AG09309 (cell line): ENCODE measurements at places on chromosomes 11 and 22.

GRCh38 chr11:124791626-124792341, 8.4 kb downstream of the MSANTD2 start:
- no peak for DNase-seq

GRCh38 chr11:130677486-130678153, 229.2 kb downstream of the ADAMTS15 start:
- peak; percentile 82 for DNase-seq

GRCh38 chr22:50257041-50257440, 4.4 kb downstream of the MAPK12 start:
- DNase-seq: no peak

DNA sequence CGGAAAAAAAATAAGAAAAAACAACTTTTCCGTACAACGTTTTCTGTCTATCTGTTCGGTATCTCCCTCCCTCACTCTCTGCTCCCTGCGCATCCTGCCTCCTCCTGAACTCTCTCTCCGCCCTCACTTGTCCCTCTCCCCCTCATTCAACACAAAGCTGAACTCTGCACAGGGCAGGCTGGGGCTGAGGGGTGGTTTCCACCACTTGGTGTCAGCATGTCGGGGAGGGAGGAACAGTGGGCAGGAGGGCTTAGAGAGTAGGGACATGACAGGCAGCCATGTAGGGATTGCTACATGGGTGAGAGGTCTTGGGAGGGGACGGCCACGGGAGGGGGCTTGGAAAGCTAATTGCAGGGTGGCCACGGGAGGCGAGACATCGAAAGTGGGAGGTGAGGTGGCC, 17.6 kb downstream of the SLC22A12 start:
- DNase-seq: no peak
